ENCODE measurements at places on chromosomes 2 and 18.
A peak's percentile ranks its signal among the peaks of the same experiment; 100 is the strongest.

DNA sequence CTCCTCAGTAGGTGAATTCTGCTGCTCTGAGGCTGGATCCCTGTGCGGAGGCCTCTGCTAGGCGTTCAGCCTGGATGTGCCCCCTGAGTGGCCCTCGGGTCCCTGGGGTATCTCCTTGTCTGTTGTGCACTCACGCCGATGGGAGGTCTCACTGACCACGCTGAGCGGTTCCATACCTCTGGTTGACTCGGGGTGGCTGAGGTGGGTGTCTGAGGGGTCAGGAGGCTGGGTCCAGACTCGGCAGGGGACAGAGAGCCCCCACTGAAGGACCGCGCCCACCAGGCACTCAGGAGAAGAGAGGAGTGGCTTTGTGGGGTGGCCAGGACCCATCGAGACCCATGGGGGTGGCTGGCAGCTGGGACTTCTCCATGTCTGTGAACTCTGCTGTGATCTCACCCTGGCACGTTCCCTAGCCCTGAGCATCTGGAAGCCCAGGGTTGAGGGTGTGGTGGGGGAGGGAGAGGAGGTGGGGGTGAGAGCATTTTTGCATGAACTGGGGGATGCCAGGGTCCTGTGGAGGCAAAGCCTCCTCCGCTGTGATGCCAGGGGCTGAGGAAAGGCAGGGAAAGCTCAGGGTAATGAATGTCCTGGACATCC is 53.7 kb downstream of the TWIST2 start:
- H3K36me3 ChIP-seq: no peaks in the 10 kb centered on the region
- no peaks in the 10 kb centered on the region for H3K4me1 ChIP-seq
- DNase-seq: no peak
- no peak overlapping the region for H3K27ac ChIP-seq
- no peak overlapping the region for H3K4me3 ChIP-seq
- H3K27me3 ChIP-seq: no peaks in the 10 kb centered on the region

- H3K27me3 ChIP-seq: no peaks in the 10 kb centered on the region
- peaks cover 6% of the 10 kb centered on the region for H3K4me1 ChIP-seq
- no peaks in the 10 kb centered on the region for H3K36me3 ChIP-seq
- no peak for DNase-seq
- no peak overlapping the region for H3K4me3 ChIP-seq
- H3K27ac ChIP-seq: no peak overlapping the region
Observed at GRCh38 chr2:162091325-162092007, 17.5 kb upstream of the DPP4 start.

DNA sequence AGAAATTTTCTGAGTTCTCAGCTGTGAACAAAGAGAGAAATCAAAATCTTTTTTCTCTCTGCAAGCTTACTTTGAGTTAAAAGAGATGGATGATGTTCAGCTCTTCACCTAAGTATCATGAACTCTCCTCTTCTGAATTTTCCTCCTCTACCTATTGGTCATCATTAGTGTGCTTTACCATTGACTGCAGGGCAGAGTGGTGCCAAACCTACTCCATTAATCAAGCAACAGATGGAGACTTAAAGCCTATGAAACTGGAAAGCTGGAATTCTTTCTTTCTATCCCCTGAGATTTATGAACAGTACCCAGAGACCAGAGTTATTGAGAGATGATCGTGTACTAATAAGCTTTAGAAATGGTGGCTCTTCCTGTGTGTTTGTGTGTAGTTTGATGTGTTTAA is 31.3 kb upstream of the LINC00305 start:
- no peaks in the 10 kb centered on the region for H3K27me3 ChIP-seq
- no peaks in the 10 kb centered on the region for H3K4me1 ChIP-seq
- no peak overlapping the region for H3K4me3 ChIP-seq
- no peaks in the 10 kb centered on the region for H3K36me3 ChIP-seq

GRCh38 chr2:62704654-62705006 is 883 bp upstream of the EHBP1 start:
- H3K4me1 ChIP-seq: peaks cover 31% of the 10 kb centered on the region
- H3K36me3 ChIP-seq: peaks cover 14% of the 10 kb centered on the region
- peak overlapping the region; percentile 73 for H3K27ac ChIP-seq
- H3K4me3 ChIP-seq: peak overlapping the region; percentile 82

DNA sequence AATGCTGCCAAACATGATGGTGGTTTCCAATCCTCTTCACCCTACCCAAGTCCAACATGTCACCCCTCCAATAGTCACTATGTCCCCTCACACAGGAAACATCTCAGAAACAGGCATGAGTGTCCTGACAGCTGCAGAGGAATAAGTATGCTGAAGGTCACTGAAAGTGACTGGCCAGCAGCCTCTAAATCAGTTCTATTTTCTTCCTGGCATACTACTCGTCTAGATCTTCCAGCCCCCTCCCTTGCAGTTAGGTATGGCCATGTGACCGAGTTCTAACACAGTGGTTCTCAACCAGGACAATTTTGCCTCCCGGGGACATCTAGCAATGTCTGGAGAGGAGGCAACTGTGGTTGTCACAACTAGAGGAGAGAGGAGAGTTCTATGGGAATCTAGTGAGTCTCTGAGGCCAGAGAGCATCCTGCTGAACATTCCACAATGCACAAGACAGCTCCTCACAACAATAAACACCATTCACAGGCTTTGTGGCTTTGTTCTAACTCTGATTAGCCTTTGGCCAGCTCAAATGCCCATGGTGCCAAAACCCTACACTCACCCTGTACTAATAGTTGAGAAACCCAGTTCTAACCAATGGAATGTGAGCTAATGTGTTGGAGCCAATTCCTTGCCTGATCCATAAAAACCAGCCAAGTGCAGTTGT is 12.6 kb upstream of the ID2 start:
- H3K36me3 ChIP-seq: peaks cover 8% of the 10 kb centered on the region
- peaks cover 15% of the 10 kb centered on the region for H3K27me3 ChIP-seq
- peaks cover 19% of the 10 kb centered on the region for H3K4me1 ChIP-seq
- DNase-seq: no peak
- H3K27ac ChIP-seq: no peak overlapping the region
- no peak overlapping the region for H3K4me3 ChIP-seq

- no peaks in the 10 kb centered on the region for H3K27me3 ChIP-seq
- H3K4me3 ChIP-seq: no peak overlapping the region
- H3K36me3 ChIP-seq: no peaks in the 10 kb centered on the region
- peak overlapping the region; percentile 0 for H3K27ac ChIP-seq
- DNase-seq: no peak
- peaks cover 19% of the 10 kb centered on the region for H3K4me1 ChIP-seq
Observed at GRCh38 chr2:217798743-217799562, 203.8 kb downstream of the TNS1 start.

DNA sequence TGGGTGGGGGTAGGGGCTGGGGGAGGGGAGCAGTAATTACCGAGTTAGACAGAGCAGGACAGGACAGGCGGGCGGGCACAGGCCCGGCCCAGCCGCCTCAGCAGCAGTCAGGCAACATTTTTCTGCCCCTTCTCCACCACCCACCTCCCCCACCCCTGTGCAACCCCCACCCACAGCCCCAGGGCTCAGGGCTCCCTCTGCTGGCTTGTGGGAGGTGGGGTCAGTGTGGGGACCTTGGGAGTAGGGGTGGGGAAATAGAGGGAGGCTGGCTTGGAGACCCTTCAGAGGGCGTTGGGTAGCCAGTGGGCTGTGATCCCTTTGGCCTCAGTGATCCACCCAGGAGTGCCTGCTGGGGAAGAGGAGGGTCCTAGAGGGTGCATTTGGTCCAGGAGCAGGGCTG is 6.4 kb downstream of the WNT6 start:
- peaks cover 3% of the 10 kb centered on the region for H3K4me1 ChIP-seq
- DNase-seq: no peak
- no peak overlapping the region for H3K4me3 ChIP-seq

DNA sequence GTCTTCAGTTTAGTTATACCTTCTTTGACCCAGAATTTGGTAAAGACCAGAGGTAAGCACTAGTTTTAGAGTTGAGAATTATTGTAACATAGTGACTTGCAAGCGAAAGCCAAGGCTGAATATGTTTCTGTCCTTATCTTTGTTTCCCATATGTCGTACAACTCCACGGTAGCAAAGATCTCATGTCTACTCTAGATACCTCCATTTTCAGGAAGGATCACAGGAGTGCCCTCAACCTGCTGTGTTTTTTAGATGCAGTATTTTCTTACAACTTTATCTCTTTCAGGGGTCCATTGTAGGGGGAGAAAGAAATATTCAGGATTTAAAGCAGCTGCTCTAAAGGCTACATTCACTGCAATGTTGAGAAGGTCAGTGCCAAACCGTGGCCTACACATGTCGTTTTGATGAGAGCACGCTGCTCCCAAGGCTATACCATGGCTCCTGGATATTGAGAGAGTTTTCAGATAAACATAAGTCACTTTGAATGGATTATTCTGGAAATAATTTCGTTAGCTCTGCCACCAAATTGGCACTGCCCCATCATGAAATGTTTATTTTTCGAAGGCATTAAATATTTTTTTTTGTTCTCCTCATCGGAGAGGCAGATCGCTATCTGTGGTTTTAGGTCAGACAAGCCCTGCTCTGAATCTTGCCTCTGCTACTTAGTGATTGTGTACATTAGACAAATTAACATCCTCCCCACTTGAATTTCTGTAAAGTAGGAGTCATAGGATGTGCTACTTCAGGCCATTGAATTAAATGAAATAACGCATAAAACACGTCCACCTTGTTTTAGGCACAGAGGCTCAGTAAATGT is 2.1 kb downstream of the RHBDD1 start:
- peak overlapping the region; percentile 99 for H3K27ac ChIP-seq
- H3K27me3 ChIP-seq: no peaks in the 10 kb centered on the region
- DNase-seq: no peak
- peaks cover 57% of the 10 kb centered on the region for H3K36me3 ChIP-seq
- peaks cover 68% of the 10 kb centered on the region for H3K4me1 ChIP-seq

DNA sequence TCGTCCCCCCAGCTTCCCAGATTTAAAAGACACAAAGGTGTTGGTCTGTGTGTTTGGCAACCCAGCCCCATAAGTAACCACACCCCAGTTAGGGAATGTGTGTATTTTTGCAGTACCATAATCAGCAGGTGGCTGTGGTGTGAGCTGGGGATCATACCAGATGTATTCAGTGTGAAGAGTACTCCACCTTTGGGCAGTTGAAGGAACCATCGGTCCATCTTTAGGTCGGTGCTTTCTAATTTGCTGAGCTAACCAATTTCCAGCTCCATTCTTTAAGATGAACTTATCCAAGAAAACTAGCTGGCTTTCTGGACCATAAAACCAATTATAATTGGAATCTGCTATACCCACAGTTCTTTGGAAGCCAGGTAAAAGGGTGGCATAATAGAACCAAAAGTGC is 3.2 kb downstream of the DSEL start:
- peaks cover 20% of the 10 kb centered on the region for H3K4me1 ChIP-seq
- H3K27me3 ChIP-seq: peaks cover 22% of the 10 kb centered on the region
- H3K36me3 ChIP-seq: no peaks in the 10 kb centered on the region
- no peak for DNase-seq
- H3K4me3 ChIP-seq: no peak overlapping the region
- H3K27ac ChIP-seq: no peak overlapping the region

DNA sequence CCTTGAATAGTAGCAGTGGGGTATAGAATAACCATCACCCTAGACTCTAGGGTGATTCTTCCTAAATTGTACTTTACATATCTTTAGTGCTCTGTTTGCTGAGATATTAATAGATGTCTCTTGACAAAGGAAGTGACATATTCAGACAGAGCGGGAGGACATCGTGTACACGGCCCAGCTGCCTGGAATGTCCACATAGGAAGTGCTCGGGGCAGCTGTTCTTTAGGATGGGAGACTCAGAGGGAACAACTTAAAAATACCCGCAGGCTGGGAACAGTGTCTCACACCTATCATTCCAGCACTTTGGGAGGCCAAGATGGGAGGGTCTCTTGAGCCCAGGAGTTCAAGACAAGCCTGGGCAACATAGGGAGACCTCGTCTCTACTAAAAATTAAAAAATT is 206.1 kb downstream of the FAM210A start:
- peaks cover 33% of the 10 kb centered on the region for H3K36me3 ChIP-seq
- no peaks in the 10 kb centered on the region for H3K27me3 ChIP-seq
- no peak for DNase-seq
- peaks cover 4% of the 10 kb centered on the region for H3K4me1 ChIP-seq
- no peak overlapping the region for H3K4me3 ChIP-seq

DNA sequence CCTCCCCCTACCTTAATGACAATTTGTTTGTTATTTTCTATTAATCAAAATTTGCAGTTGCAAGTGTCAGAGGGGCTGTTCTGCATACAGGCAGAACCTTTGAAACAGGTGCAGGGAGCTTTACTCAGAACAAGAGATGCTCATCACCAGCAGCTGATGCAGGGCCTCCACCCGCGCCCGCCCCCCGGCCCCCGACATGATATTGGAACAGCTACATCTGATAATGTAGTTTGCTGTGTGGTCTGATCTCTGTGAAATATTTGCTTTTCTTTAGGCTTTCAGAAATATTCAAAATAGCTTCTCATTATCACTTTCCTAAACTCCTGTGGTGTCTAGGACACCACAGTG is 130.0 kb downstream of the PRKCE start:
- no peak overlapping the region for H3K27ac ChIP-seq
- peaks cover 16% of the 10 kb centered on the region for H3K4me1 ChIP-seq
- H3K27me3 ChIP-seq: no peaks in the 10 kb centered on the region

DNA sequence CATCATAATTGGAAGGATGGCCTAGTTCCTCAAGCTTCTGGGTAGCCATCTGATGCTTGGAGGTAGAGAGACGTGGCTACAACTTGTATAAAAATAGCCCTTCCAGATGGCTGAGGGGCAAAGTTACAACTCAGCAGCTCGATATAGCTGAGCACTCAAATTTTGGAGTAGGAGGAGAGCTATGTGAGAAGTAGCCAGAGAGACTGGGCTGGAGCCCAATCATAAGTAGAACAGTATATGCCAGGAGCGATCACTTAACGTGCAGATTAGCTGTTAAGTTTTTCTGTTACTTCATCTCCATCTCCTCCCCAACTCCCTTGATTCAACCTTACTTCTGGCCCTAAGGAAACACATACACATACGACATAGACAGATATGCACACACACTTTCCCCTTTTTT is 28.8 kb downstream of the CNRIP1 start:
- no peak overlapping the region for H3K4me3 ChIP-seq
- no peaks in the 10 kb centered on the region for H3K36me3 ChIP-seq
- no peak for DNase-seq

DNA sequence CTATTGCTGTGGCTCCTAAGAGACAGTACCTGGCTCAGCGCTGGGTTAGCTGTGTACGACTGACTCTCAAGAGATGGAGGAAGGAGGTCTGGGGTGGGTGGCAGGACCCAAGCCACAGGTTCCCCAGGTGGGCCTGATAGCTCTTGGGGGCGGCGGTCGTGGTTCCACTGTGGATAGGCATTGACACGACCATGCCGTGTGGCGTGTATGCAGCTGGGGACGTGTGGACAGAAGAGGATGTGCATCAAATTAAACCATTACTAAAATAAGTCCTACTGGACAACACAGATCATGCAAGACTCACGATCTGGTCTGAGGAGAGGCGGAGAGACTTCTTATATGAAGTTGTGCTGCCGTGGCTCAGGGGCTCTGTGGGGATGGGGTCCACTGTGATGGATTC is 78.1 kb downstream of the EMILIN2 start:
- peaks cover 81% of the 10 kb centered on the region for H3K36me3 ChIP-seq
- H3K4me3 ChIP-seq: no peak overlapping the region
- peak overlapping the region; percentile 64 for H3K27ac ChIP-seq
- no peaks in the 10 kb centered on the region for H3K4me1 ChIP-seq
- no peak for DNase-seq

All from activated CD8-positive, alpha-beta T cell treated with anti-CD3 and anti-CD28 coated beads, Interleukin-2, amount 10 ng/mL, durations not matched to agents 7 days and 5 days (primary cell).